Omental fat pad (tissue), 4 donors: ENCODE measurements at places on chromosomes 11 and 22. TPM values are rescaled to one million over a fixed set of nuclear protein-coding genes. Genes with fewer than 3 reads are reported as not detected.

Gene EXPH5
- total RNA-seq: 1.8 TPM

DNA sequence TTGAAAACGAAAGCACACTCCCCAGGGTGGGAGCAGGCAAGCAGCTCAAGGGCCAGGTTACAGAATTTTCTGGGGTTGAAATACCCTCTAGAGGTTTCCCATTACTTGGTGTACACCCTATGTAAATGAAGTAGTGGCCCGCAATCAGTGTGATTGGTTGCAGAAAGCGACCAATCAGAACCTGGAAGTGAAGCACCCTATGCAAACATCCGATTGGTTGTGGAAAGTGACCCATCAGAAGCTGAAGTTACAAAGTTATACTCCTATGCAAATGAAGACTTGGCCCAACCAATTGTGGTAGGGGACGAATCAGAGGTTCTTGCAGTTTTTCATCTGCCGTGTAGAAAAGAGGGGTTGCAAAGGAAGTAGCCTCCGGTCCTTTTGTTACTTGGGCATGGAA, 19.2 kb downstream of the PRR5 start:
- no peak for DNase-seq

Gene DEPDC7
- total RNA-seq: 1.8 TPM

Gene KRTAP5-8
- not detected for total RNA-seq

Gene RPS6KB2
- total RNA-seq: 27.4 TPM

DNA sequence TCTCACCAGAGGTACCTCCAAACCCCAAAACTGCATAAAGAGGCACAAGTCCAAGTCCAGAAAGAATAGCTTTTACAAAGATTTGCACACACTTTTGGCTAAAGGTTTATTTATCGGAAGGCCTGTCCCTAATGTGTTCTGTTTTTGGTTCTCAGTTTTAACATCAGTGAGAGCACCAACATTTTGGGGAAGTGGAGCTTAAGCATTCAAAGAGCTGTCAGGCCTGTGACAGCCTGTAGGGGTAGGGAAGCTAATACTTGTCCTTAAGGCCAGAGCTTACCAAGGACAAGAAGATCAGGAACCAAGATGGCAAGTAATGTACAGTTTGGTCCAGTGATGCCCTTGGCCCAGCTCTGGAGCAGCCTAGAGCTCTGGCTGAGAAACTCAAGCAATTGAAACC, 38.9 kb upstream of the SCUBE2 start:
- no peak for DNase-seq

Gene ATXN10
- total RNA-seq: 103 TPM

Gene SPI1
- 50.2 TPM for total RNA-seq

GRCh38 chr11:44873537-44873936, 77.1 kb downstream of the TP53I11 start:
- DNase-seq: no peak

- DNase-seq: no peak
Measured at GRCh38 chr22:49023161-49023878, 804.4 kb downstream of the BRD1 start.

- DNase-seq: no peak
Measured at GRCh38 chr11:114050258-114050927, 9.1 kb upstream of the ZBTB16 start.

- DNase-seq: no peak
Measured at GRCh38 chr22:30239488-30240405, 6.8 kb downstream of the LIF start.

GRCh38 chr11:5643585-5643984, 18.8 kb downstream of the TRIM34 start:
- no peak for DNase-seq

- no peak for DNase-seq
Measured at GRCh38 chr11:82731691-82732277, 1.9 kb downstream of the FAM181B start.

DNA sequence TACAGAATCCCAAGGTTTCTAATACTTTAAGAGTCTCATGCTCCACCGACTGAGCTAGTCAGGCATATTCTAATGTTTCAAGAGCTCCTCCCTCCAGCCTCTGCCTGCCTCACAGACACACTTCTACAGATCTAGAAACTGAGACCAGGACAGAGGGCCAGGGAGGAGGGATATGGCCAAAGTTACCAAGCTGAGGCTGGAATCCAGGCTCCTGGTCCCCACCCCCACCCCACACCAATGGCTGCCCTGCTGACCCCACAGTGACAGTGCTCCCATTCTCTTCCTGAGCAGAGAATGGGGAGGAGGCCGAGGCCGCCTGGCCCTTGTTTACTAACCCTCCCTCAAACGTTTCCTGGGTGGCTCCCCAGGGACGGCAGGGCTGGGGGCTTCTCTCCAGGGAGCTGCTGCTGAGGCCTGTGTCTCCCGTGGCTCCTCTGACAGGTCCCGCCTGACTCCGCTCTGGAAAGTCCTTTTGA, 2.2 kb downstream of the PLEKHB1 start:
- no peak for DNase-seq

DNA sequence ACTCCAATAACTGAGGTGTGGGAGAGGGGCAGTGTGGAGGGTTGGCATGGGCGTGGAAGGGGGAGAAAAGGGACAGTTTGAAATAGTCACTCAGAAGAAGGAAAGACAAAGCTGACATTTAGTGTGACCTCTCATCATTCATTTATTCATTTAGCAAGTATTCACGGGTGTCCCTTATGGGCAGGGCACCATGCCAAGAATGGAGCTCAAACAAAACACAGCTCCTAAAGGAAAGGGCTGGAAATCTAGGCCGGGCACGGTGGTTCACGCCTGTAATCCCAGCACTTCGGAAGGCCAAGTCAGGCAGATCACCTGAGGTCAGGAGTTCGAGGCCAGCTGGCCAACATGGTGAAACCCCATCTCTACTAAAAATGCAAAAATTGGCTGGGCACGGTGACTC, 19.4 kb upstream of the DGKZ start:
- DNase-seq: no peak

Gene GPR83
- not detected for total RNA-seq

DNA sequence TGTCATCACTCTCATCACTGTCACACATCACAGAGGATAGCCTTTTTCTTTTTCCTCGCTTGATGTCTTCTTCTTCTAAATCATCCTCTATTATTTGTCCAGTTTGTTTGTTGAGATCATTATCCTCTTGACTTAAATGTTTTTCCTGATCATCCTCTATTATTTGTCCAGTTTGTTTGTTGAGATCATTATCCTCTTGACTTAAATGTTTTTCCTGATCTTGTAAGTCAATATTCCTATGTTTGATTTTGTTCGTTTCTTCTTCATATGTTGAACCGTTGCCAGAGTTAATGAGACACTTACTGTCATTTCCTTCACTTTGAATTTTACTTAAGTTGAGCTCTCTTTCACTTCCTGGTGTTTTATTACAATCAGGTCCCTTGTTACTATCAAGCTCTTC, 5.6 kb downstream of the CCDC82 start:
- no peak for DNase-seq

Gene ALG12
- 11.7 TPM for total RNA-seq

Gene CRKL
- 42.1 TPM for total RNA-seq

DNA sequence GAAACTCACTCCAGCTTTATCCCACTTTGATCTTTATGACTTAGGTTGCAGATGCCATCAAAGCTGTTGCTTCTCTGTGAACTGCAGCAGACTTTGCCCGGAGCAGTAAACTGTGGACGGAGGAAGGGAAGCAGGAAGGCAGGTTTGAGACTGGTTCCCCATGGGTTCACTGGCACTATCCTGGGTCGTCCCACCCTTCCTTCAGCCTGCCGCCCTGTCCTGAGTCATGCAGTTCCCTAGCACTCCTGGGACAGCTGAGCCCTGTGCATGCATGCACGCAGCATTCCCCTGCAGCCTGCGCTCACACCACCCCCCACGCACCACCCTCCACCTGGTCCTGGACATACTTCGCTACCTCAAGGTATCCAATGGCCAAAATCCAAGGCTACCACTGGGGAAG, 23.5 kb upstream of the P2RY2 start:
- no peak for DNase-seq

Gene MPZL2
- total RNA-seq: 29.8 TPM

DNA sequence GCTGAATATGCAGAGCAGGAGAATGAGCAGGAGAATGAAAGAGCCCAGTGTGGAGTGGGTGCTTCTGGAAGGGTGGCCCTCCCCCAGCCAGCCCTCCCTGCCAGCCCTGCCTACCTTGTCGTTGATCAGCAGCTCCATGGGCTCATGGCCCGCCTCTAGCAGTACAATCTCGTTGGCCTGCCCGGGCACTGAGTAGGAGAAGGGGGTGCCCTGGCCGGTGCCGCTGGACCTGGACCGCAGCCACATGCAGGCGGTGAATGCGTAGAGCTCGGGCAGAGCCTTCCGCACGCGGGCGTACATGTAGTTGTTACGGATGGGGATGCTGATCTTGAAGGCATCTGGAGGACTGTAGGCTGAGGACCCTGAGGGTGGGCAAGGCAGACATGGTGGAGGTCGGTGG, 17.4 kb downstream of the NPTXR start:
- no peak for DNase-seq

- DNase-seq: no peak
Measured at GRCh38 chr11:102166175-102167064, 56.2 kb downstream of the YAP1 start.

Gene CDPF1
- total RNA-seq: 5.7 TPM

GRCh38 chr11:97461934-97462333, 1072.1 kb downstream of the JRKL start:
- no peak for DNase-seq
